ENCODE measurements at places on chromosomes 11 and 22. TPM values are rescaled to one million over a fixed set of nuclear protein-coding genes. Genes with fewer than 3 reads are reported as not detected.

- H3K4me1 ChIP-seq = no peaks in the 10 kb centered on the region
- DNase-seq = no peak
- no peak overlapping the region for H3K27ac ChIP-seq
- H3K27me3 ChIP-seq = no peaks in the 10 kb centered on the region
- H3K36me3 ChIP-seq = no peaks in the 10 kb centered on the region
These were observed 38.5 kb upstream of the LRRC4C start for GRCh38 chr11:41497974-41498373.

The HSCB gene
- total RNA-seq = 13.4 TPM

The TRIM48 gene
- total RNA-seq = not detected

The BACE1 gene
- 28.4 TPM for total RNA-seq

- peaks cover 48% of the 10 kb centered on the region for H3K27me3 ChIP-seq
- no peak overlapping the region for H3K27ac ChIP-seq
- peaks cover 4% of the 10 kb centered on the region for H3K4me1 ChIP-seq
- peak overlapping the region; percentile 33 for H3K4me3 ChIP-seq
- no peak for DNase-seq
These were observed 118.1 kb downstream of the HIPK3 start for GRCh38 chr11:33375236-33375635.

GRCh38 chr22:27772984-27773498 lies 28.5 kb downstream of the MN1 start:
- H3K27ac ChIP-seq = no peak overlapping the region
- DNase-seq = no peak
- no peaks in the 10 kb centered on the region for H3K36me3 ChIP-seq
- peaks cover 21% of the 10 kb centered on the region for H3K4me1 ChIP-seq
- peaks cover 13% of the 10 kb centered on the region for H3K27me3 ChIP-seq

GRCh38 chr11:58525037-58525614 lies 17.2 kb upstream of the OR5B21 start:
- no peak for DNase-seq
- no peaks in the 10 kb centered on the region for H3K27me3 ChIP-seq
- H3K27ac ChIP-seq = peak overlapping the region; percentile 5
- peaks cover 23% of the 10 kb centered on the region for H3K36me3 ChIP-seq

DNA sequence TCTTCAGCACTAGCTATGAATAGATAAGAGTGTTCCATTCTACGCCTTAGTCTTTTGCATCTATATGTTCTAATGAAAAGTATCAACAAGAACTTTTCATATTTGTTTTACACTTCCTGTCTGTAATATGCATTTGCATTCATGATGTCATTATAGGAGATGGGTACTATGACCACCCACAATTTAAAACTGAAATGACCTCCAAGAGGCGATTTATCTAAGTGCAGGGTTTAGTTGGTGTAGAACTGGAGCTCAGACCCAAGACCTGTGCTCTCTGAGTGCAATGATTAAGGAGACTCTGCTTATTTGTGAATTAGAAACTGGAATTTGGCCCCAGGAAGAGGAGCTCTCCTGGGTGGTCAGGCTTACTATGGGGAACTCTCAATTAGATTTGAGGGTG lies 289.1 kb downstream of the ETS1 start:
- no peak overlapping the region for H3K4me3 ChIP-seq
- no peak for DNase-seq

DNA sequence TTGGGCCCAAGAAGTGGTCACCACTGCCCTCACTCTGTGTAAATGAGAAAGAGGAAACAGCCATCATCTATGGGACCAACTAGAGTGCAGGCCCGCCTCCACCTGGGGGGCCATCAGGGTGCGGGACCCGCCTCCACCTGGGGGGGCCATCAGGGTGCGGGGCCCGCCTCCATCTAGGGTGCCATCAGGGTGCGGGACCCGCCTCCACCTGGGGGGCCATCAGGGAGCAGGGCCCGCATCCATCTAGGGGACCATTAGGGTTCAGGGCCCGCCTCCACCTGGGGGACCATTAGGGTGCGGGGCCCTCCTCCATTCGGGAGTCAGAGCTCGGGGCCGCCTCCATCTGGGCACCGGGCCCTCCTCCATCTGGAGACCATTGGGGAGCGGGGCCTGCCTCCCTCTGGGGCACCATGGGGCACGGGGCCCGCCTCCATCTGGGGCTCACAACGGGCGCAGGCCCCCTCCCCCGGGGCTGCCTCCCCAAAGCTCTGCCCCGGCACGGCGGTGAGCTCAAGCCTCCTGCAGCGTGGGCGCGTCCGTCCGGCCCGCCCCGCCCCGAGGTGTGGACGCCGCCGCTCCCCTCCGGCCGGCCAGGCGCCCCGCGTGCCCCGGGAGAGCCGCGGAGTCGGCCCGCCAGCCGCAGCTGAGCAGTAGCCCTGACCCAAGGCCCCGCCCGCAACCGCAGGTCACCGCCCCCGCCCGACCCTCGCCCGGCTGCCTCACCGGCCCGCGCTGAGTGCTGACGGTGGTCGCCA lies 512 bp downstream of the TOLLIP start:
- H3K4me3 ChIP-seq = peak overlapping the region; percentile 94
- H3K36me3 ChIP-seq = peaks cover 19% of the 10 kb centered on the region
- DNase-seq = no peak
- no peaks in the 10 kb centered on the region for H3K27me3 ChIP-seq

The SMIM38 gene
- not detected for total RNA-seq

The ZBTB16 gene
- 171 TPM for total RNA-seq

DNA sequence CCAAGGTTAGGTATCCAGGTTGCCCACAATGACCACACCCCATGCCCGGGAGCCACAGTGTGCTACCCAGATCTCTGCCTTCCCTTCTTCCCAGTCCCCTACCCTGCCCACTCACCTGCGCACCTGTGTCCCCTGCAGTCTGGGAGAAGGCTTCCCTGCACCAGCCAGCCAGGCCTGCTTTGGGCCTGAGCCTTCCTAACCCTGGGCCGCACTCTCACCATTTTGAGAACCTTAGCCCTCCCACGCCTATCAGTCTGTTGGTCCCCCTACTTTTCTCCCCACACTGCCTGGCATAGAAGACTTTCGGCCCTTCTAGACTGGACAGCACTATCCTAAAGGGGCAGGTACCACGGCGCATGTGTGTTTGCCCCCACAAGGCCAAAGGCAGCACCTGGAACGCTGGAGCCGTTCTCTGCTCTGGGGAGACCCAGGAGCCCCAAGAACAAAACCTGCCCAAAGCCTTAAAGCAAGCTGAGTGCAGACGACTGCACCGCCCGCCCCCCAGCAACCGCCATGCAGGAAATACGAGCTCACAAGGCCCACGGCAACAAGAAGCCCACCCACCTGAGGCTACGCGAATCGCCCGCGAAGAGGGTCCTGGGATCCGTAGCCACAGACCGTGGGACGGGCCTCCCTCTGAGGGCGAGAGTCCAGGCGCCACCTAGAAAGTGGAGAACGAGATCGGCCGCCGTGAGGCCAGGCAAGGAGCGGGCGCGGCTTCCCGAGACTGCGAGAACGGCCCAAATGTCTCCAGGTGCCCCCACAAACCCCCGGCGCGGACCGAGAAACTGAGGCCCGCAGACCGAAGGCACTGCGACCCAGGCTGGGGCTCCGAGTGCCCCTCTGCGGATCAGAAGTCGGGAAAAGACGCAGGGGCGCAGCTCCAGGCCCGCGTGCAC lies 546 bp downstream of the GNB1L start:
- H3K36me3 ChIP-seq = peaks cover 29% of the 10 kb centered on the region
- peaks cover 56% of the 10 kb centered on the region for H3K4me1 ChIP-seq
- no peaks in the 10 kb centered on the region for H3K27me3 ChIP-seq
- DNase-seq = peak; percentile 53
- H3K4me3 ChIP-seq = peak overlapping the region; percentile 91

Measured in lower lobe of right lung (tissue), 2 donors.